T-cell (primary cell): ENCODE measurements at places on chromosomes 4 and X.

DNA sequence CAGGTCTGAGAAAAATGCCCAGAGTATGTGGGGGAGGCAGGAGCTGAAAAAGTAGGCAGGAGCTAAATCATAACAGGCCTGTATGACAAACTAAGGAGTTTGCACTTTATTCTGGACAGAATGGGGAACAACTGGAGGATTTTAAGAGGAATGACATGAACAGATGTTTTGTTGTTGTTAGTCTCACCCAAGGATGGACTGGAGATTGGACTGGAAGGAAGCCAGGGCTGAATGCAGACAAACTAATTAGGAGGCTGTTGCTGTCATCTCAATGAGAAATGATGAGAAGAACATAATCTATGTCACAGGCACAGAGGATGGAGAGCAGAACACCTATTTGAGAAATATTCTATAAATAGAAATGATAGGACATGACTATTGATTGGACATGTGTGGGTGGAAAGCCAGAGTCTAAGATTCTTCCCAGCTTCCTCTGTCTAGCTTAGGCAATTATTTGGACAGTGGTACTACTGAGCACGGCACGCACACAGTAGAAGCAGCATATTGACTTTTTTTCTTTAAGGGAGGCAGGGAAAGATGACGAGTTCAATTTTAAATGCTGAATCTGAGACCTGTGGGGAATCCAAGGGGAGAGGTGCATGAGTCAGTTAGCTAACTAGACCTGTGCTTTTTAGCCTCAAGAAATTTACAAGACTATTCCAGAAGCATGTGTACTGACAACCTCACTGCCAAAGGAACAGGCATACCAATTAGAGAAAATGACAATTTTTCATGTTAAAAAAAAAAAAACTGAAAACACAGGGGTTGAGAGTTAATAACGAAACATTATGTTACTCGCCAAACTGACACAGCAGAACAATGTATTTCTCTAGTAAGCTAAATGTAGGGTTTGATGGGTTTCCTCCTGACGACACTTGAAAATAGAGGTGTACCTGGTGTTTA lies 963 bp upstream of the USO1 start:
- no peak for DNase-seq

- no peak for DNase-seq
These were observed 26.5 kb upstream of the PSAPL1 start for GRCh38 chr4:7461230-7461629.

DNA sequence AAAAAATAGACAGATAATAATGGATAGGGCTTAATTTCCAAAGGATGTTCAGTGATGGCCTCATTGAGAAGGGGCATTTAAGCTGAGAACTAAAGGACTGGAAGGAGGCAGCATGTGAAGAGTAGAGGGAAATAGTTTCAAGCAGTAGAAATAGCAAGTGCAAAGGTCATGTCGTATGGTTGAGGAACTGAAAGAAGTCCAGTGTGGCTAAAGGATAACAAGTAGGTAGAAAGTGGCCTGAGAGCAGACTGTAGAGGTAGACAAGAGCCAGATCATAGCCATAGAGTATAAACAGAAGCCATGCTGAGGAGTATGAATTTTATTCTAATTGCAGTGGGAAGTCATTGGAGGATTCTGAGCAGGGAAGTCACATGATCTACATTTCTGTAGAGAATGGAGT lies 72.3 kb downstream of the GRIA3 start:
- no peak for DNase-seq

GRCh38 chrX:132877954-132878536 lies 80.4 kb downstream of the HS6ST2 start:
- DNase-seq: no peak

GRCh38 chr4:6233929-6234328 lies 33.6 kb upstream of the JAKMIP1 start:
- no peak for DNase-seq

DNA sequence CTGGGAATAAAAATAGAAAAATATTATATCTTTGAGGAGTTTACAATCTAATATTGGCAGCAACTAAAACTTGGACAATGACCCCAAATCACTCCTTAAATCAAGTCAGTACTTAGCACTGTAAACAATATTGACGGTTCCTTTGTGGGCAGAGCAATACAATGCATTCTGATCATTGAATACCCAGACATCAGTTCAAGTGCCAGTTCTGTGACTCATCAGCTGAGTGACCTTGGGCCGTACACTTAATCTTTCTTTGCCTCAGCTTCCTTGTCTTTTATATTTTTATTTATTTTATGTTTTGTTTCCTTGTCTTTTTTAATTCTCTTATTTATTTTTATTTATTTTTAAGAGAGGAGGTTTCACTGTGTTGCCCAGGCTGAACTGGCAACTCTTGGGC lies 112.2 kb upstream of the ANXA3 start:
- DNase-seq: no peak

- DNase-seq: no peak
These were observed 255.1 kb upstream of the LDB2 start for GRCh38 chr4:17153572-17153971.

GRCh38 chr4:181420950-181421349 lies 822.3 kb upstream of the TENM3 start:
- DNase-seq: no peak

- no peak for DNase-seq
These were observed 356.7 kb downstream of the ARHGAP24 start for GRCh38 chr4:85831647-85832046.

DNA sequence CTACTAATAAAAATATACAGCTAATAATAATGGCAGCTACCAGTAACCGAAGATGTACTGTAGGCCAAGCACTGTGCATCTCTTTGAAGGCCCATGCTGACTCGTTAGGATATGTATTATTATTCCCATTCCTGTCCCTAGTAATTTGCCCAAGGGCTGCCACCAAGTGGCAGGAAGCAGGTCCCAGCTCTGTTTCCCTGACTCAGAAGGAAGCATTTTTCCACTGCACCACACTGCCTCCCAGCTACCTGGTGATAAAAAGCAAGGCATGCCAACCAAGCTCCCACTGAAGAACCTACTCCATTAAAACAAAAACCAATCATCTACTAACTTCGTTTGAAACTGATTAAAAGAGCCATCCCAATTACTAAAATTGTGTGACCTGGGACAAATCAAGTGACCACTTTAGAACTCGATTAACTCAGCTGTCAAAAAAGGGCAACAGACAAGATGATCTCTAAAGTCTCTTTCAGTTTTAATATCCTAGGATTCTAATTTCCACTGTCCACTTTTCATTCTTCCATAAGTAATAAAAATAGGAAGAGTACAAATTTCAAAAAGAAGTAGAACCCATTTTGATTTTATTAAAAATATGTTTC lies 24.3 kb upstream of the PGM2 start:
- no peak for DNase-seq

GRCh38 chr4:5887361-5888221 lies 5.3 kb downstream of the CRMP1 start:
- no peak for DNase-seq

DNA sequence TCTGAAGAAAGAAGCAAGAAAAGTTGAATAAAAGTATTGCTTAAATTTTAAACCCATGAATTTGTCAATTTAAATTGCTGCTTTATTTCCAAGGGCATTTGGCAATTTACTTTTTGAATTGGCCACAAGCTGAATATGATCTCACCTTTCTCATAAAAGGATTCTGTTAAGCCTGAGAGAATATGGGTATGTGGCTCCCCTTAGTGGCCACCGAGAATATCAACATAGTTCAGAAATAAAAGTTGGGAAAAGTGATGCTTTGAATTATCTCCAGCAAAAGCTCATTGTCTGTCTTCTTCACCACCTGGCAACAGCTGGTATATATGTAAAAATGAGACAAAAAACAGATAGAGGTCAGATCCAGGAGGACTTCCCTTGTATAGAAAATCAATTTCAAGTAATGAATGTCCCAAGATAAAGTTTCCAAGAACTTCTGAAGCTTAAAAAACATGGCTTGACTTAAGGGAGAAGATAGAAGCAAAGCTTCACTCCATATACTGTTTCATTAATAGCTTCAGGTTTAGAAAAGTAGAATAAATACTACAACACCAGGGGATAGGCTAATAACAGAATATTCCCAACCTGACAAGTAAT lies 290.7 kb upstream of the FAM241A start:
- DNase-seq: no peak

DNA sequence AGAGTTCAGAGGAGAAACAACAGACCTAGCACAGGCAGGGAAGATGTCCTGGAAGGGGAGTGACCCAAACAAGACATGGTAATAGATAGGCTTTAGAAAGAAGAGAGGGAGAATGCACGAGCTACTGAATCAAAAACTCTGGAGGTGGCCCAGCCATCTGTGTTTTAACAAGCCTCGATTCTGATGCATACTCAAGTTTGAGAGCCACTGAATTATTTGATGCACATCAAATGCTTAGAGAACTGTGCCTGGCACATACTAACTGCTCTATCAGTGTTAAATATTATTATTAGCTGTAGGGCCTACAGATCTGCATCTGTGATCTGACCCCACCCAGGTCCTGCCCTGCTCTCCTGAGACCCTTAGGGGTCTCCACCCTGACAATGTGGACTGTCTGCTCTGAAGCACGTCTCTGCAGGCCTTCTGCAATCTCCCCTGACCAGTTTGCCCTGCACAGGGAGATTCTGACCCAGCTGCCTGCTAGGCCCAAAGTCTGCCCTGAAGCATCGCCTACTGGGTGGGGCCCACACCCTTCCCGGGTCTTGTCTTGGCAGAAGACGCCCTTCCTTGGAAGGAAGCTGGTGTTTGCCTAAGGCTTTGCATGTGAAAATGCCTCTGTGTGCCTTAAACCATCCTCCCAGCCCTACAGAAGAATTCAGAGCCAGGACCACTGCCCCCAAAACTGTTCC lies 201.5 kb upstream of the KLF3 start:
- no peak for DNase-seq

GRCh38 chr4:110184791-110185155 lies 13.6 kb downstream of the ELOVL6 start:
- DNase-seq: no peak

DNA sequence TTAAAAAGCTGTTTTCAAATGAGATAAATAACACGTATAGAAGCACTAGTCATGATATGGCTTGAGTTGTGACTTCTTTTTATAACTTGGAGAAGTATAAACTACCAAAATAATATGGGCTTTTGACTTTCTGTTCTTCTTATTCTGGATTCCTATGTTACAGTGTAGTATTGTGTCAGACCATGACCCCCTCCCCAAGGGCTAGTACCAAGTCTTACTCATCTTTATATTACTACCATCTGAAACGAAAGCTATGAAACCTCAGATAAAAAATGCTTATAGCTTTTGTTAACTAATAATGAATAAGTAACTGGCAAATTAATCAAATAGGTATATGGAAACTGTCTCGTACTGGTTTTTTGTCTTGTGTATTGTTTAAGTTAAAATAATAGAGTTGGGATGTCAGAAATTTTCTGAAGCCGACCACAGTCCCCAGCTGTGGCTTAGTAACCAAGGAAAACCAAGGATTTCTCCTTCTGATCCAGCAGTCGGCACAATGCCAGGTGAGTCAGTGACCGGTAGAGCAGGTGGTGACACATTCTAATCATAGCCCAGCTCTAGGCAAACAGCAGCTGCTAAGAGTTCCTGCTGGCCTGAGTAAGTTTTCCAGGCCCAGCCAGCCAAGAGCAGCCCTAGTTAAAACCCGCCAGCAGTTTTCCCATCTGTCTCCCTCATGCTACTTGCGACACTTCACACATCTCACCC lies 163.3 kb upstream of the PRDX4 start:
- DNase-seq: no peak

DNA sequence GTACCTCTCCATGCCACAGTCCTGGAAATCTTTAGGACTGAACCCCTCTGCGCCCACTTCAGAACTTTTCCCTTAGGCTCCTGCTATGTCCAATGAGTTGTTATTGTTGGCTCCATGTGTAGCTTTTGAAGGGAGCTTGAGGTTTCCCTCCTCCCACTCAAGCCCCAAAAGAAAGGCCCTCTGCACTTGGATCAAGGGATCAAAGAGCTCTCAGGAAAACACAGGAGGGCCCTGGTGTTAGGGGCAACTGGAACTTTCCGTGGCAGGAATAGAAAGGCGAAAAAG lies 135.0 kb downstream of the RASL11B start:
- no peak for DNase-seq
